ENCODE measurements at places on chromosomes 4 and X. TPM values are rescaled to one million over a fixed set of nuclear protein-coding genes. Genes with fewer than 3 reads are reported as not detected.

DNA sequence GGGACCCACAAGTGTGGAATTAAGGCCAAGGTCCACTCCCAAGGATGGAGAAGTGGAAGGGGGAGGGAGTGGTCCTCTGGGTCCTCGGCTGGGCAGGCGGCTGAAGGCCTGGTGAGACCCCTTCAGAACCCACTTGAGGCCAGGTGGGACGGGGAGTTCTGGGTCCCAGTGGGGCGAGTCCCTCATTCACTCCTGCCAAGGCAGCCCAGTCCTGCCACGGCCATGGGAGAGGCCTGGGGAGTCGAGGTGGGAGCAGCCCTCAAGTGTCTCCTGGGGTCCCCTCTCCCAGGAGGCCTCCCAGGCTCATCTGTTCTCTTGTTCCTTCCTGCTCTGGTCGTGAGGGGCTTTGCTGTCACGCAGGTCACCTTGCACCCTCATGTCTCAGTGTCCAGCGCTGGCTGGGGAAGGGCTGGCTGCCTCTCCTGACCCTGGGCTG, 6.1 kb upstream of the SH3BP2 start:
- H3K27ac ChIP-seq: peak overlapping the region; percentile 87
- no peak for DNase-seq
- H3K36me3 ChIP-seq: no peaks in the 10 kb centered on the region
- peaks cover 47% of the 10 kb centered on the region for H3K4me1 ChIP-seq
- H3K4me3 ChIP-seq: no peak overlapping the region
- no peaks in the 10 kb centered on the region for H3K27me3 ChIP-seq

- H3K4me1 ChIP-seq: peaks cover 66% of the 10 kb centered on the region
- H3K4me3 ChIP-seq: no peak overlapping the region
- H3K36me3 ChIP-seq: peaks cover 15% of the 10 kb centered on the region
- H3K27ac ChIP-seq: peak overlapping the region; percentile 68
- peak; percentile 15 for DNase-seq
These were observed 29.2 kb downstream of the METAP1 start for GRCh38 chr4:99024481-99025275.

DNA sequence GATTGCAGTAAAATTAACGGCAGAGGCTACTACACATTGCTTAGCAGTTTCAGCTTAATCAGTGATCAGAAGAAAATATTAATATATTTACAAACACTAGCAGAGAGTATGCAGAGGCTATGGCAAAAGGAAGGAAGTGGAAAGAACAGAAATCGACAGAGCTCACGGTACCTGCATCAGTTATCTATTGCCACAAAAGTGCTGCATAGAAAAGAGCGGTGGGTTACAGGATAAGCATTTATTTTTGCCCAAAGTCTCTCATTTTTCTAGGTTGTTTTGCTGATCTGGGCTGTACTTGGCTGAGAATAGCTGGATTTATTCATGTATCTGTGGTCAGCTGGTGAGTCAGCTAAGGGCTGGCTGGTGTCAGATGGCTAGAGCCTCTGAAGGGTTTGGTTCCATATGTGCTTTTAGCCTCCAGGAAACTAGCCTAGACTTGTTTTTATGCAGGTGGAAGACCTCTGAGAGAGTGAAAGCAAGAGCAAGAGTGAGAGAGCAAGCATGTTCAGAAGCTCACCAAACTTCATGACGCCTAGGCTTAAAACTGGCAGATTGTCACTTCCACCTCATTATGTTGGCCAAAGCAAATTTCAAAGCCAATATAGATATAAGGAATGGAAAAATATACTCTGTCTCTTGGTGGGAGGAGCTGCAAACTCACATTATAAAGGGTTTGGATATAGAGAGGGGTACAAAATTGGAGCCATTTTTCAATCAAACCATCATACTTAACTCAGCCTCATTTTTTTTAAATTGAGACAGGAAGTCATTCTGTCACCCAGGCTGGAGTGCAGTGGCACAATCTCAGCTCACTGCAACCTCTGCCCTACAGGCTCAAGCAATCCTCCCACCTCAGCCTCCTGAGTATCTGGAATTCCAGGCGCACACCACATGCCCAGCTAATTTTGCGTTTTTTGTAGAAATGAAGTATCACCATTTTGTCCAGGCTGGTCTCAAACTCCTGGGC, 153.2 kb upstream of the RPL34 start:
- no peaks in the 10 kb centered on the region for H3K4me1 ChIP-seq
- DNase-seq: no peak
- H3K27me3 ChIP-seq: no peaks in the 10 kb centered on the region
- no peak overlapping the region for H3K27ac ChIP-seq

The S100P gene
- total RNA-seq: not detected

DNA sequence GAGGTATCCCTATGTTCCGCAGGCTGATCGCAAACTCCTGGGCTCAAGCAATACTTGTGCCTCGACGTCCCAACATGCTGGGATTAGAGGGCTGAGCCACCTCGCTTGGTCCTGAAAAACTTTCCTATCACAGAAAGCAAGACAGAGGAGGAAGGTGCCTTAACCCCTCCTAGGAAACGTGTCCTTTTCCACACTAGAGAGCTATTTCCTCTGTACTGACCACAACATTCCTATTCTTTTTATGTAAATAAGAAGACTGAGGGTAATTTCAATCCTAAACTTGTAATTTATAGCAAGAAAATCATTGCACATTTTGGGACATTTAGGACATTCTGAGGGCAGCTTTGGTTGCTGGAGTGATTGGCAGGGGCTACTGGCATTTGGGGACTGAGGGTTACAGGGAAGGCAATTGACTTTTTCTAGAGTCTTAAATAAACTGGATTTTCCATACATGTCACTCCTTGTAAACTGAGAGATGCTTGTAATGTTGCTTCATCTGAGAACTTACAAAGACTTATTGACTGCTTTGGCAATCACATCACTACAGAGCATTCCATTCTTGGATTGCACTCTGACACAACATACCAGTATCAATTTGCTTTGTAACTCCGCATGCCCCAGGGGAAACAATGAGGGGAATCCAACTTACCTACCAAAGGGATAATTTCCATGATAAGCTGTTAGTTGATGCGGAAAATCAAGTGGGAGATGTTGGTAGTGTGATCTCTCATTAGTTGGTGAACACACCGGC, 15.6 kb downstream of the XAGE3 start:
- H3K4me1 ChIP-seq: no peaks in the 10 kb centered on the region
- no peak for DNase-seq
- no peak overlapping the region for H3K27ac ChIP-seq
- H3K4me3 ChIP-seq: no peak overlapping the region
- H3K36me3 ChIP-seq: no peaks in the 10 kb centered on the region

DNA sequence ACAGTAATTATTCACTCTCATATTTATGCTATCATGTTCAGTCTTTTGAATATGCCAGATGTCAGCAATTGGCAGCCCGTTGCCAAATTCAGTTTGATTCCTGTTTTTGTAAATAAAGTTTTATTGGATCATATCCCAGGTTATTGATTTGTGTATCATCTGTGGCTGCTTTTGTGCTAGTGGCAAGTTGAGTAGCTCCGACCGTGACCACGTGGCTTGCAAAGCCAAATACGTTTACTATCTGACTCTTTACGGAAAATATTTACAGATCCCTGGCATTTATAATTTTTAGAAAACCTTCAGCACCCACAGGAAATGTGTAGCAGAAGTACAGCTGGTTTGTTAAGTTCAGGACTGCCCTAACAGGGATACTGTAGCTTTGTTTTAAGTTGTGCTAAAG, 67.4 kb downstream of the VCX2 start:
- no peak overlapping the region for H3K27ac ChIP-seq
- H3K4me1 ChIP-seq: no peaks in the 10 kb centered on the region
- no peak for DNase-seq
- no peak overlapping the region for H3K4me3 ChIP-seq
- no peaks in the 10 kb centered on the region for H3K27me3 ChIP-seq
- H3K36me3 ChIP-seq: no peaks in the 10 kb centered on the region

The DIPK2B gene
- 13.2 TPM for total RNA-seq

GRCh38 chrX:13287816-13288215, 32.0 kb downstream of the ATXN3L start:
- DNase-seq: no peak
- H3K27ac ChIP-seq: no peak overlapping the region
